ENCODE measurements at places on chromosomes 5 and 9. TPM values are rescaled to one million over a fixed set of nuclear protein-coding genes. Genes with fewer than 3 reads are reported as not detected.

DNA sequence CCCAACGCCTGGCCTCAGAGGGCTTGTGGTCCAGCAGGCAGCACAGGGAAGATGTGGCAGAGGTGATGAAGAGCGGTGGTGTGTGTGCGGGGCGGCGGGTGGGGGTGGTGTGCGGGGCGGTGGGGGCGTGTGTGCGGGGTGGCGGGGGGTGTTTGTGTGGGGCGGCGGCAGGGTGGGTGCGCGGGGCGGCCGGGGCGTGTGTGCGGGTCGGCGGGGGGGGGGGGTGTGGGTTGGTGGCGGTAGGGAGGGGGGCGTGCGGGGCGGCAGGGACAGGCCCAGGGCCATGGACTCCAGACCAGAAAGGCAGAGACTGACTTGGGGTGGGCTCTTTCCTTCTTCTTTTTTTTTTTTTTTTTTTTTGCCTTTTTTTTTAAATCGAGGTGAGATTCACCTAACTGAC, 4.5 kb upstream of the NACC2 start:
- no peak overlapping the region for H3K27ac ChIP-seq
- H3K36me3 ChIP-seq = no peaks in the 10 kb centered on the region
- no peak for DNase-seq
- no peak overlapping the region for H3K4me3 ChIP-seq

DNA sequence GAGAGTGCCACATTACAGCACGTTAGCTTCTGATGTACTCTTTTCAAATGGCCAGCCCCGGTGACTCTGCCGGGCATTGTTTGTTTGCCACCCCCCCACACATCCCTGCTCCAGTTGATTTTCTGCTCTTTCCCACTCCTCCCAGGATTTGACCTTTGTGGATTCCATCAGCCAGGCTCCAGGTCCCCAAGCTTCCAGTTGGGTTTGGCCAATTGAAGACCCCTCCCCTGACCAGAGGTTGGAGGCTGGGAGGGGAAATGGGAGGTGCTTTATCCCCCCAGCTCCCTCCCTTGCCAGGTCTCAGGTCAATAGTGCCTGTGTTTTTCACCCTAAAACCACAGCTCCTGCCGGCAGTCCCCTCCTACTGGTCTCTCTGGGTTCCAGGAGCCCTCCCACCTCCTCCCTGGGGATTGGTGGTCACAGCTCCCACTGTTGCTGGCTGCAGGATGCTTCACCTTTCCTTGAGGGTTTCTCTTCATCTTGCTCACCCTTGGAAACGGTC, 34.9 kb downstream of the IRF1 start:
- no peak for DNase-seq
- H3K27ac ChIP-seq = peak overlapping the region; percentile 98
- H3K36me3 ChIP-seq = peaks cover 17% of the 10 kb centered on the region
- H3K4me1 ChIP-seq = peaks cover 94% of the 10 kb centered on the region

DNA sequence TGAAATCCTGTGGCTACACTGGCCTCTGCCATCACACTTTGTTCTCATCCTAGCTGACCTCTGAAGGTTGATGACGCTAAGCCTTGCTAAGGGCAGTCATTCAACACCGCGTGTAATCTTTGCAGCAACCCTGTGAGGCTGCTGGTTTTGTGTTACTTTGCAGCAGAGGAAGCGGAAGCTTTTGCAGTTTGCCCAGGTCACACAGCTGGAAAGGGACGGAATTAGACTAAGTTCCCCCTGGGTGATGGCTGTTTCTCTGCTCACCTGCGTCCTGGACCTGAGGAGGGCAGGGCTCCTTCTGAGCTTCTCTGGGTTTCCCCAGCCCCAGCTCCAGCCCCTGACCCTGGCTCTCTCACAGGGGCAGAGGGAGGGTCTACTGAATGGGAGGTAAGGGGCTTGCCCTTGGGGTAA, 7.3 kb upstream of the SLC25A51 start:
- no peaks in the 10 kb centered on the region for H3K27me3 ChIP-seq
- H3K36me3 ChIP-seq = no peaks in the 10 kb centered on the region
- H3K4me1 ChIP-seq = peaks cover 49% of the 10 kb centered on the region
- no peak overlapping the region for H3K4me3 ChIP-seq

GRCh38 chr5:54738118-54738972, 220.8 kb downstream of the SNX18 start:
- no peak overlapping the region for H3K4me3 ChIP-seq
- H3K27me3 ChIP-seq = no peaks in the 10 kb centered on the region

GRCh38 chr5:136776022-136776927, 410.9 kb upstream of the TRPC7 start:
- H3K27me3 ChIP-seq = no peaks in the 10 kb centered on the region
- DNase-seq = no peak
- H3K36me3 ChIP-seq = no peaks in the 10 kb centered on the region
- H3K27ac ChIP-seq = no peak overlapping the region
- no peak overlapping the region for H3K4me3 ChIP-seq

DNA sequence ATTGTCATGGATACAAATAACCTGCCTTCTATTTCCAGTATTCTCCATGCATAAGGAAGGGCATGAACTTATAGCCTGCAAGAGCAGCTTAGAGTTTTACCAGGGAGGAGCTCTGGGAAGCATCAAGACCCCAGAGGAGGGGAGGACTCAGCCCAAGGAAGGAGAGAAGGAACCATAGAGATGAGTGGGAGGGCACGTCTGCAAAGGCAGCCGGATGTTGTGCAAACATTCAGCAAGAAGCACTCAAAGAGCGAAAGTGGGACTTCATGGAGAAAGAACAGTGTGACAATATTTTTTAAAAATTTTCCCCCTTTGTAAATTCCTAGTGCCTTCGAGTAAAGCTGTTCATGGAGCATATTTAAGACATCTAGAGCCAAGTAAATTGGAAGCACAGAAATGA, 270.1 kb upstream of the PTGER4 start:
- peak overlapping the region; percentile 50 for H3K27ac ChIP-seq
- H3K4me1 ChIP-seq = peaks cover 88% of the 10 kb centered on the region
- no peak for DNase-seq
- H3K27me3 ChIP-seq = no peaks in the 10 kb centered on the region

GRCh38 chr9:131270171-131271015, 5.9 kb downstream of the FAM78A start:
- H3K27ac ChIP-seq = peak overlapping the region; percentile 85
- DNase-seq = peak; percentile 60
- no peaks in the 10 kb centered on the region for H3K36me3 ChIP-seq
- H3K4me3 ChIP-seq = no peak overlapping the region
- no peaks in the 10 kb centered on the region for H3K27me3 ChIP-seq

DNA sequence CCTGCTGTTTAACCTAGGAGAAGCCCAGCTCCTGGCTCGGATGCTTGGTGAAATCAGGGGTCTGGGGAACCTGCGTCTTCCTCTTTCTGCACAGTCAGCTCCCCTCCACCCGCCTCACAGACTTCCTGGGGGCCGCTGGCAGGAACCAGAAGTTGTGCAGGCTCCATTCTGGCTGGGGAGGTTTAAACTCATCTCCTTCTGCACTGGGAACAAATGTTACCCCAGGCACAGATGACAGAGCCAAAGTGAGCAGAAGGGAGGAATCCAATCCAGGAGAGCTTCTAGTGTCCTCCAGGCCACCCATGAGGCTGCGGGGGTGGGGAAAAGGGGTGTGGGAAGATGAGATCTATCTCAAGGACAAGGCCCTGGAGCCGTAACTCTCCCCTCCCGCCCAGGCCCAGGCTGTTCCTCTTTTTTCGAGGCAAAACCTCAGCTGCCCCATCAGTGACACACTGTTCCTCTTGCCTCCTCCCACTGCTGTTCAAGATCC, 31.2 kb downstream of the KCNMB1 start:
- no peaks in the 10 kb centered on the region for H3K27me3 ChIP-seq
- H3K36me3 ChIP-seq = no peaks in the 10 kb centered on the region
- H3K4me3 ChIP-seq = no peak overlapping the region
- H3K4me1 ChIP-seq = peaks cover 7% of the 10 kb centered on the region
- H3K27ac ChIP-seq = peak overlapping the region; percentile 89

- no peaks in the 10 kb centered on the region for H3K4me1 ChIP-seq
- H3K36me3 ChIP-seq = no peaks in the 10 kb centered on the region
- H3K4me3 ChIP-seq = no peak overlapping the region
- no peak overlapping the region for H3K27ac ChIP-seq
Observed at GRCh38 chr5:33267801-33268200, 173.0 kb upstream of the TARS1 start.

DNA sequence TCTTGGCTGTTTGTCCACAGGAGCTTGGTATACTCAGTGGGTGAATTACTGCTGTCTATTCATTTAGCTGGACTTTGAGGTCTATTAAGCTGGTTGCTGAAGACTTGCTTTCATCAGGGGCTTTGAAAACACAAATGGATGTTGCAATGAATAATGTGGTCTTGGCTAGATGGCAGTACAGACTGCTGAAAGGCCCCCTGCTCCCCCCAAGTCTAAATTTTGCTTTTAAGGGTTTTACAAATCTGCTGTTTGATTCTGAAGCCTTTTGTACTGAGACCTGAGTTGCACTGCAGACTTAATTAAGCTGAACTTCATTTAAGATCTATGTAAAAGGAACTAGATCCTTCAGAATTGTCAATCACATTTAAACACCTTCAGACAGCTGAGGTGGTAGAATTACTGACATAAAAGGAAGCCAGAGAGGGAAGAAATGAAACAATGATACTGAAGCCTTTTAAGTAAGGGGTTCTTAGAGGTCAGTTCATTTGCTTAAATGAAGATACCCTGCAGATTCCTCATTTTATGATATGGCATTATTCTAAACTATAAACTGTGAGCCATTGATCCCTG, 37.3 kb downstream of the KCTD16 start:
- H3K4me1 ChIP-seq = no peaks in the 10 kb centered on the region
- no peak for DNase-seq
- no peak overlapping the region for H3K4me3 ChIP-seq

GRCh38 chr9:29928072-29928471, 2354.8 kb upstream of the C9orf72 start:
- H3K4me3 ChIP-seq = no peak overlapping the region
- H3K27ac ChIP-seq = no peak overlapping the region
- H3K36me3 ChIP-seq = no peaks in the 10 kb centered on the region

GRCh38 chr5:154301726-154302125, 111.2 kb downstream of the GALNT10 start:
- H3K4me1 ChIP-seq = peaks cover 11% of the 10 kb centered on the region
- DNase-seq = no peak
- no peak overlapping the region for H3K4me3 ChIP-seq
- H3K27me3 ChIP-seq = no peaks in the 10 kb centered on the region
- H3K27ac ChIP-seq = no peak overlapping the region

GRCh38 chr9:132369421-132369820, 14.6 kb upstream of the SETX start:
- no peaks in the 10 kb centered on the region for H3K27me3 ChIP-seq
- H3K36me3 ChIP-seq = no peaks in the 10 kb centered on the region

GRCh38 chr5:75711151-75711550, 6.1 kb downstream of the POC5 start:
- H3K4me1 ChIP-seq = peaks cover 15% of the 10 kb centered on the region

DNA sequence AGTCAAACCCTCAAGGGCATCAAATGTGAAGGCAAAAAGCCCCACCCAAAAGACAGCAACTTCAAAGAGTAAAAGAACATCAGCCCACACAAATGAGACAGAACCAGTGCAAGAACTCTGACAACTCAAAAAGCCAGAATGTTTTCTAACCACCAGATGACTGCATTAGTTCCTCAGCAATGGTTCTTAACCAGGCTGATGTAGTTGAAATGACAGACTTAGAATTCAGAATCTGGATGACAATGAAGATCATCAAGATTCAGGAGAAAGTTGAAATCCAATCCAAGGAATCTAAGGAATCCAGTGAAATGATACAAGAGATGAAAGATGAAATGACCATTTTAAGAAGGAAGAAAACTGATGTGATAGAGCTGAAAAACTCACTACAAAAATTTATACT, 339.7 kb downstream of the KIF4B start:
- no peak overlapping the region for H3K27ac ChIP-seq
- no peaks in the 10 kb centered on the region for H3K36me3 ChIP-seq

- no peak overlapping the region for H3K4me3 ChIP-seq
- DNase-seq = no peak
- H3K4me1 ChIP-seq = no peaks in the 10 kb centered on the region
- no peaks in the 10 kb centered on the region for H3K36me3 ChIP-seq
- H3K27me3 ChIP-seq = no peaks in the 10 kb centered on the region
- H3K27ac ChIP-seq = no peak overlapping the region
Observed at GRCh38 chr5:39774605-39775004, 349.8 kb upstream of the DAB2 start.

- no peak overlapping the region for H3K4me3 ChIP-seq
- H3K27ac ChIP-seq = no peak overlapping the region
- H3K4me1 ChIP-seq = no peaks in the 10 kb centered on the region
- no peak for DNase-seq
Observed at GRCh38 chr5:132202711-132203463, 24.8 kb downstream of the P4HA2 start.

DNA sequence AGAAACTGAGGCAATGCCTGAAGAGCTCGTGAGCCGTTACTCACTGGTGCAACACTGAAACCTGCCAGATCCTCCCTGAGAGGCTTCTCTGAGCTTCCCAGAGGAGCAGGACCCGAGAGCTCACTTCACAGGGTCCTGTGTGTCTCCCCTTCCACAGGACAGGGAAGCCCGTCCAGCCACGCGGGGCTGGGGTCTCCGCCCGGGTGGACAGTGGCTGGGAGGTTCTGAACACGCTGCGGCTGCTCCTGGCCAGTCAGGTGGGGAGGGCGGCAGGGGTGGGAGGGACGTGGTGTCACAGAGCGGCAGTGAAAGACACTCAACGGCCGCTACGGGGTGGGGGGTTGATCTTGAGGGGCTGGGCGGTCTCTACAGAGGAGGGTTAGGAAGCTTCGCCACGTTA, 290 bp upstream of the ZDHHC11 start:
- no peaks in the 10 kb centered on the region for H3K36me3 ChIP-seq
- no peak overlapping the region for H3K27ac ChIP-seq
- H3K4me3 ChIP-seq = peak overlapping the region; percentile 35
- peaks cover 6% of the 10 kb centered on the region for H3K27me3 ChIP-seq
- peak; percentile 30 for DNase-seq
- H3K4me1 ChIP-seq = no peaks in the 10 kb centered on the region

DNA sequence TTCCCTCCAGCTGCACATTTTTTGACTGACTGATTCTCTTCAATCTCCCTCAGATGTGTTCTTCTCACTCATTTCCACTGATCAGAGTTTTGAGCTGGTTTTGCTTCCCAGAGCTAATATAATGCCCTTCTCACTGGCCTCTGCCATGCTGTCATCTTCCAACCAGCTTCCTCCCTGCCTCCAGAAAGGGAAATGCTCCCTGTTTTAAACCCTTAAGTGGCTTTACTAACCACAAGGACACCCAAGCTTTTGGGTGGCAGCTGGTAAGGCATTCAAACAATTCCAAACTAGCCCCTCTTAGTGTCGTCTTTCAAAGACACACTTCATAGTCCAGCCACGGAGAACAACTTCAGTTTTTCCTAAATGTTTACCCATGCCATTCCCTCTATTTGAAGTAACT, 172.5 kb downstream of the CRB2 start:
- H3K4me3 ChIP-seq = no peak overlapping the region
- H3K27ac ChIP-seq = no peak overlapping the region
- H3K4me1 ChIP-seq = no peaks in the 10 kb centered on the region

GRCh38 chr5:1008451-1009358, at the start of gene NKD2:
NKD2 (plus strand) TSS chr5:1008802; CDS start chr5:1009058, 256 bp downstream.
- H3K27ac ChIP-seq = no peak within 1 kb of the TSS
- H3K4me1 ChIP-seq = peaks cover 28% of the 10 kb centered on the region
- peak; percentile 30 for DNase-seq
- peaks cover 82% of the 10 kb centered on the region for H3K27me3 ChIP-seq
- H3K4me3 ChIP-seq = peak within 1 kb of the TSS; percentile 50
- no peaks in the 10 kb centered on the region for H3K36me3 ChIP-seq

Gene ATP10B
- total RNA-seq = 0.09 TPM

Gene AIF1L
- total RNA-seq = 21.1 TPM

Gene PTGDS
- total RNA-seq = 137 TPM

Gene CD274
- 21.1 TPM for total RNA-seq

Gene OTULINL
- 54.7 TPM for total RNA-seq

Gene KCNV2
- not detected for total RNA-seq

Gene ORM2
- total RNA-seq = 3.4 TPM

Gene PCDHB14
- 3.0 TPM for total RNA-seq

Gene THBS4
- total RNA-seq = 11.5 TPM

Gene PLGRKT
- 23.2 TPM for total RNA-seq

Gene CD72
- total RNA-seq = 4.0 TPM

Gene HAND1
- not detected for total RNA-seq

Gene TMEM174
- total RNA-seq = not detected
